NT2/D1 (cell line): ENCODE measurements at places on chromosomes 2 and 18.

DNA sequence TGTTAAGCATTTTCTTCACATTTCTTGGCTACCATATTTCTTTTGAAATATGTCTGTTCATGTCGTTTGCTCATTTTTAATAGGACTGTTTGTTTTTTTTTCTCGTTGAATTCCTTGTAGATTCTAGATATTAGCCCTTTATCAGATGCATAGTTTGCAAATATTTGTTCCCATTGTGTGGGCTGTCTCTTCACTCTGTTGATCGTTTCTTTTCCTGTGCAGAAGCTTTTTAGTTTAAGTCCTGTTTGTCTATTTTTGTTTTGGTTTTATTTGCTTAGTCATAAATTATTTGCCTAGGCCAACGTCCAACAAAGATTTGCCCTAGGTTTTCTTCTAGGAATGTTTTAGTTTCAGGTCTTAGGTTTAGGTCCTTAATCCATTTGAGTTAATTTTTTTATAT, 1494.7 kb downstream of the SUCLG1 start:
- no peak for DNase-seq

GRCh38 chr2:241033994-241034393, 35.6 kb downstream of the SNED1 start:
- no peak for DNase-seq

- no peak for DNase-seq
These were observed 344.4 kb upstream of the SLC39A10 start for GRCh38 chr2:195312662-195313061.

DNA sequence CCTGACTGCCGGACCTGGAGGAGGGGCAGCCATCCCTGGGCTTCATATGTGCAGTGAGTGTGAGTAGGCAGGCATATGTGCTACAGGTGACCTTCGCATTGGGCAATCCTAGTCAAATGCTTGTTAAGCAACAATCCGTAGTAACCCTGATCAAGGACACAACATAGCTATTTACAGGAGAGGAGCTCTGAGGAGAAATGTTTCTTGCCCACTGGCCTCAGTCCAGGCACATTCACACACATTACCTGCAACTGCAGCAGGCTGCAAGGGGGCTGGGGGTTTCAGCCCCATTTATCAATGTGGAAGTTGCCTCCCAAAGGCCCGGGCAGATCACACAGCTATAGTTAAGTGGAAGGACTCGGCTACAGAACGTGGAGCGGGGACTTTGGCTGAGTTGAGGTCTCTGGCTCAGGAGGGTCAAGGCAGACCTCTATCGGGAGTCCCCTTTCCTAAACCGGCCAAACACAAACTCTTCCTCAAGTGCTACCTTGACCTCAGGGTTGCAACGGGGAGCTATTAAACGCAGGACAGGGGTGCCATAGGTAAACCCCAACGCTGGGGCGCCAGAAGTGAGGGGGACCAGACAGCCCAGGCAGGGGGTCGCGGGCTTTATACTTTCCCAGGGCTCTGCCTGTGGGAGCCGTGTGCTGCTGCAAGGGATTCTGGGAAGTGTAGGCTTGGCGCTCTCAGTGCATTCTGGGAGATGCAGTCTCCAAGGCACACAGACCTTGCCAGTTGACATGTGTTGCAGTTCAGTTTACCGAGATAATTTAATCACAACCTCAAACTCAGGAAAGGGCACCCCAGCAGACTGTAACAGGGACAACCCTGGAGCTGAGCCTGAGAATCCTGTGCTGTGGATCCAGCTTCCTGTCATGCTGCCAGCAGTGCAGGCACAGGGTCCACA, 9.4 kb downstream of the KHK start:
- DNase-seq, result no peak

GRCh38 chr2:39737661-39738060, 41.4 kb downstream of the THUMPD2 start:
- DNase-seq, result no peak

DNA sequence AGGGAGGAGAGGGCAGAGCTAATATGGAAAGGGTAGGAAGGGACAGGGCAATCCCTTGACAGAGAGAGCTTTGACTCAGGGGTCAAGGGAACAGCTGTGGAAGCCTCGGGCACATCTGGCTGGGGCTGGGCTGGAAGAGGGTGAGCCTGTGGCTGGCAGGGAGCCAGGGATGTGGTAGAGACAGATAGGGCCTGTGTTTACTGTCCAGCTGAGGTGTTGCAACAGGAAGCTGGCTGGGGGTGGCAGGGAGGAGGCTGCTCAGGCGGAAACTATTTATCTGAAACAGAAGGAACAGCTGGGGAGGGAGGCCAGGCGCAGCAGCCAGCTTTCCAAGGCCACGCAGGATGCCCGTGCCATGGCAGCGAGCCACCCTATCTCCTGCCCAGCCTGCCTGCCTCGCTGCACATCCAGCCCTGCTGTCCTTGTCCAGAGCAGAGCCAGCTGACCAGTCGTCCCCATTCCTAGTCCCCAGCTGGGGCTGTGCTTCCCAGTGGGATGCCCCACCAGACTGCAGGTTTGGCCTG, 264.7 kb downstream of the CYP26B1 start:
- no peak for DNase-seq

DNA sequence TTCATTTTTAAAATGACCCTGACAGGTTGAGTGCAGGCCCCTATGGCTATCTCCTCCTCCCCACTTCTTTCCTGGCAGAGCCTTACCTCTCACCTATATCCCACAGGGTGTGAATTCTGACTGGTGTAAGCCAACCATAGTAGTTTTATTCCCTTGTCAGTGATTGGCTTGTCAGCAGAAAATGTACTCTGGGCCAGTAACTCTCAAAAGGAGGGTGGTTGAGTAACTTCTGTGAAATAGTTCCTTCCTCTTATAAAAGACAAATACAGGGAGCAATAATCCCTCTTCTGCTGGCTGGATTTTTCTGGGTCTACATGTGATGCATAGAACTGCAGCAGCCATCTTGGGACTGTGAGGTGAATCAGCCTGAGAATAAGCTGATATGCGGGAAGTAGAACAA, 83.4 kb downstream of the RAPH1 start:
- no peak for DNase-seq

DNA sequence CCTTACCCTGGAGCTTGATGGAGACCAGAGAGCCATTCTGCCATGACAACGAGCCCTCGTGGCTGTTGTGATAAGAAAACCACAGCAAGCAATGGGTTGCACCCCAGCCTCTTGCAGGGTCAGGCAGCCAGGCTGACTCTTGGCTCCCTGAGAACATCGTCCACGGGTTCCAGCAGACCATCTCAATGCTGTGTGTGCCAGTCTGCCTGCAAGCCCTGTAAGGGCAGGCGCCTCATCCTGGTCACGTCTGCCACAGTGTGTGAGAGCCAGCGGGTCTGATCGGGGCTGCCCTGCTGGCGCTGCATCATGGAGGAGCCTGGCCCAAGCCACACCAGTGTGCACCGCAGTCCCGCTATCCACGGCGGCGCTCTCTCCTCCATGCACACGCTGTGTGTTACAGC, 71.0 kb upstream of the MGAT4A start:
- no peak for DNase-seq

GRCh38 chr2:75002007-75002406, 43.6 kb downstream of the POLE4 start:
- DNase-seq, result no peak

- no peak for DNase-seq
These were observed 275.0 kb upstream of the NXPH2 start for GRCh38 chr2:139055202-139055601.

GRCh38 chr2:170821531-170822289, 5.0 kb downstream of the GAD1 start:
- DNase-seq, result no peak

DNA sequence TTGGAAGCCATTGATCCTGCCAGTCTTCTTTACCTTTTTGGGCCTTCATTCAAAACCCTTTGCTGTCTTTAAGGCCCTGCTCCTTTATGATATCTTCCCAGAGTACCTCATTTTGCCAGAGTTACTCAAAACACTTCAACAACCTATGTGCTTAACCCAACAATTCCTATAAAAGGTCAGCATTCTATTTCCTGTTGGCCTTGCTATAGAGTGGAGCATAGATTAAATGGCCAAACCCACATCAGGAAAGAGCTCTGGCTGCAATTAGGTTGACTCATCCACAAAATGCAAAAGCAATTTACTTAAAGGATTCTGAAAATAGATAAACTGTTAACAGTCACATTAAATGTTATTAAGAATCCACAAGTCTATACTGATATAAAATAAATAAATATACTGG, 21.2 kb downstream of the MRPL33 start:
- DNase-seq, result no peak

DNA sequence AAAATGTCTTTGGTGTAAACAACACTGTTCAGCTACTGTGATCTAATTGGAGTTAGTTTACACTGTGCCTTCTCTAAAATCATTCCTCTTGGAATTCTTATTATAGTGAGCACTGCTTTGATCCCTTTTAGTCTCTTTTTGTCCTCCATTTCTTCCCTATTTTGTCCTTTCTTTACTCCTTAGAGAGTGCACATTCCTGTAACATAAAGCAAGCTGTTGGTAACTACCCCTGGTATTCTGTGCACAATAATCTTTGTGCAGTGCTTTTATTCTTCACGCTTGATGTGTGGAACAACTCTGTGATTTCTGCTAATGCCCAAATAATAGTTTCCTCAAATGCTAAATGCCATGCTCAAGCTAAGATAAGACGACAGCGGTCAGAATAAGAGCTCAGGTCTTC, 401.5 kb downstream of the DPP10 start:
- no peak for DNase-seq

GRCh38 chr2:71596011-71596410, 142.7 kb downstream of the DYSF start:
- no peak for DNase-seq

GRCh38 chr2:128354726-128355470, 36.2 kb upstream of the HS6ST1 start:
- no peak for DNase-seq
